ENCODE measurements at places on chromosomes 6 and 20. TPM values are rescaled to one million over a fixed set of nuclear protein-coding genes. Genes with fewer than 3 reads are reported as not detected.

TXLNB gene
- total RNA-seq: 0.37 TPM

NOX3 gene
- not detected for total RNA-seq

OR2H2 gene
- not detected for total RNA-seq

SPDEF gene
- not detected for total RNA-seq
